Right lung (tissue), 10 donors: ENCODE measurements at places on chromosomes 3 and 15. TPM values are rescaled to one million over a fixed set of nuclear protein-coding genes. Genes with fewer than 3 reads are reported as not detected.

Gene SLCO2A1
- polyA plus RNA-seq = 61.6 TPM

GRCh38 chr3:177234121-177234520 is 36.8 kb upstream of the TBL1XR1 start:
- DNase-seq = no peak

Gene CMTM8
- polyA plus RNA-seq = 14.9 TPM

Gene TNNC1
- polyA plus RNA-seq = 21.0 TPM
